H1 (cell line): ENCODE measurements at places on chromosomes 2 and 18. TPM values are rescaled to one million over a fixed set of nuclear protein-coding genes. Genes with fewer than 3 reads are reported as not detected.

GRCh38 chr2:239263669-239264491 is 136.9 kb downstream of the HDAC4 start:
- no peak for DNase-seq

DNA sequence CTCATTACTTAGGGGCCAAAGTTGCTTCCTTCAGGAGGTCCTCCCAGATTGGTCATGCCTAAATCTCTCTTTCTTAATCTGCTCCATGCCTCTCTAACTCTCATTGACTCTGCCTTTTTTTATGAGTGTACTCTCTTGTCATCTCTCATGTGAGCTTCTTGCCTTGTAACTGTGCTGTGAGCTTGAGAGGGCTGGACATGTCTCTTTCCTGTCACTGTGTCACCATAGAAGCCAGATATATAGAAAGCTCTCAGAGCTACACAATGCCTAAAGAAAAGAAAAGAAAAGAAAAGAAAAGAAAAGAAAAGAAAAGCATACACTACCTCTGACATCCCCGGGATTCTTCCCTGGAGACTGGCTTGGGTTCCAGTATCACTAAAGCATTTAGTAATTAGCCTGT is 161.5 kb upstream of the SKOR2 start:
- no peak for DNase-seq

GRCh38 chr18:75221897-75222296 is 11.3 kb downstream of the TSHZ1 start:
- DNase-seq: no peak

Gene KIAA2012
- total RNA-seq: not detected in 2 replicates

GRCh38 chr2:240822280-240822847 is 2.3 kb upstream of the KIF1A start:
- no peak for DNase-seq

DNA sequence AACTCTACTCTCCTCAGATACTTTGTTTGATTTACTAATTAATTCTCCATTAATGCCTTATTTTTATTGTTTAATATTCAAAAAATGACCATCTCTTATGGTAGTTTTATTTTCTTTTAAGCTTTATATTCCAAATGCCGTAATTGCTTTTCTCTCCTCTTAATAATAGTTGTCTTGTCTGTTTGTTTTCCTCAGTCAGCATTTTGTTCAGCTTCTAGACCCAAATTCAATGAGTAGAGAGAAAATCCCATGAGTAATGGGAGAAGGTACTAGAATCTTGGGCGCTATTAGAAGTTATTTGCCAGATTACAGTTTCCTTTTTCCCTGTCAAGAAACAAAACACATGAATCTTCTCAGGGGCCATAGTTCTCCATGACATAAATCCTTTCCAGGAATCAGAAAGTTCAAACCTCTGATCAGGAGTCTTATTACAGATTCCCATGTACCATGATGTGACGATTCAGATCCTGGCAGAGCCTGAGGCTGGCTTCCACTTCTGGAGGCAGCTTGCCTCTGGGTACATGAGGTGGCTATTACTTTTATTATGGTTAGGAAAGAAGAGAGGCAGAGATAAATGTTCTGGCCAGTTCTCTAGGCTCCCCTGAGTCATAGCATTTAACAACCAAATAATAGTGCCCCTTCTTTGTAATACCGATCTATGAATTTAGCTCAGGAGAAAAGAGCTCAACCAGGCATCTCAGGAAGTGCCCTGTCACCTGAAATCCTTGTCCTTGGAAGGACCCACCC is 485.1 kb upstream of the SETBP1 start:
- no peak for DNase-seq

DNA sequence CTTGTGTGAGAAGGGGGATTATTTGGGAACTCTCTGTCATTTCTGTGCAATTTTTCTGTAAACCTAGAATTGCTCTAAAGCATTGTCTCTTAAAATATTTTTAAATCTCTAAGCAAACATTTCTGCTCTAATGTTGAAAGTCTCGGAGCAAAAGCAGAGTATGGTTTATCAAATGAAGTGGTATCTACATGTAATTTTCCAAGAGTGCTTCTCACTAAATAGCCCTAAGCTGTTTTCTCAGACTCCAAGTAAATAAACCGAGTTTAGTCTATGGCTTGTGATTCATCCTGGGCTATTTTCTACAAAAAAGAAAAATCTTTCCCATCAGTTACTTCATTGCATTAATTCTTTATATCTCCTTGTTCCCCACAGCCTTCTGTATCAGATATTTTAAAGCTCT is 90.8 kb downstream of the METTL4 start:
- no peak for DNase-seq

DNA sequence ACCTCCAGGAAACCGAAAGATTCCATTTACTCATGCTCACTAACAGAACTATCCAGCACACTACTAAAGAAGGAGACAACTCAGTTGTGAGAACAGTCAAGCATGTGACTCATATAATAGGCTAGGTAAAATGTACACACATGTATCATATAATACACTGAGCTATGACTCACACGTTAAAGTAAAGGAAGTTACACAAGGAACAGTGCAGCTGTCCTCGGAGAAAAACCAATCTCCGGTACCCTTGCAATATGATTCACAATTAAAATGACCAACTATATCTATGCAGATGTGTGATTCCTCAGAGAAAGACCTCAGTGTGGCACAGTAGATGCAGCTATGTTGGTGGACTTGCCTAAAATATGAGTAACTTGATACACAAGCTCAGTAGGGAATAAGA is 76.5 kb downstream of the STRN start:
- no peak for DNase-seq

Gene UGT1A9
- not detected in 2 replicates for total RNA-seq

Gene ZNF532
- total RNA-seq: 240 and 241 TPM in 2 replicates

Gene RNF144A
- 15.0 and 15.1 TPM in 2 replicates for total RNA-seq

GRCh38 chr2:68435615-68436014 is 31.5 kb downstream of the FBXO48 start:
- DNase-seq: no peak

DNA sequence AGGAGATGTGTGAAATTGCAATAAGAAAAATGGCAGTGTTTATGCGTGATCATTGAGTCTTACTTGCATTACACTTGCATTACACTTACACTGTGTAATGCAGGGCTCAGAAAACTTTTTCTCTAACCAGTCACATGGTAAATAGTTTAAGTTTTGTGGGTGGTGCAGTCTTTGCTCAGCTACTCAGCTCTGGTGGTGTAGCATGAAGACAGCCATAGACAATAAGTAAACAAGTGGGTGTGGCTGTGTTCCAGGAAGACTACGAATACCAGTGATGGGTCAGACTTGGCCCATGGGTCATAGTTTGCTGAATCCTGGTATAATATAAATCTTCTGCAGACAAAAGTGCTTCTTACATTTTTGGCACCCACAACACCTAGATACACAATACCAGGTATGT is 115.6 kb upstream of the CYP1B1 start:
- DNase-seq: no peak

DNA sequence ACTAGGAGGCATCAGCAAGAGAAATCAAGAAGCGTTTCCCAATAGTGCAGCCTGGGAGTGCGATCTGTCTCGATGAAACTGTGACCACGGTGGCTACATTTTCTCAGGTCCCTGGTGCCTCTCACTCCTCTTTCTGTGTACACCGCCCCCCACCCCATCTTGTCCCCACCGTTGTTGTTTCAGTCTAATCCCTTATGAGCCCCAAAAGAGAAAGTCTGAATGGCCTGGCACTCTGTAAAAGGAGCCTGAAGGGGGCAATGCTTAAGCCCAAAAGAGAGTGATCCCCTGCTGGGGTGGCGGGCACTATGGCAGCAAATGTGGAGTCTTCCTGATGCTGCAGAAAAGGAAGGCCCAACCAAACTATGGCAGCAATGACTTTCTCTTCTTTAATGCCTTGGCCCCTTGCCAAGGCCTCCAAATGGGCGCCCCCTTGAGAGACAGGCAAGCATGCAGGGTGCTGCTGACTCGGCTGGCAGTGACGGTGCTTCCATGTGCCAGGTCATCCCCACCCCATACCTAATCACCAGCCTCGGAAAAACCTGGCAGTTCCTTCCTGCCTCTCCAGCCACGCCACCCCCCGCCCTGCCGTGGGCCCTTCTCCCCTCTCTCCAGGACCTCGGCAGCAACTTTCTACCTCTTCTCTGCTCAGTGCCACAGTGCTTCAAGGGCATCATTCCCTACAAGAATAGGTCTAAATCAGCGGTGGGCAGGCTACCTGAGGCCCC is 123.0 kb downstream of the CYP26B1 start:
- no peak for DNase-seq

DNA sequence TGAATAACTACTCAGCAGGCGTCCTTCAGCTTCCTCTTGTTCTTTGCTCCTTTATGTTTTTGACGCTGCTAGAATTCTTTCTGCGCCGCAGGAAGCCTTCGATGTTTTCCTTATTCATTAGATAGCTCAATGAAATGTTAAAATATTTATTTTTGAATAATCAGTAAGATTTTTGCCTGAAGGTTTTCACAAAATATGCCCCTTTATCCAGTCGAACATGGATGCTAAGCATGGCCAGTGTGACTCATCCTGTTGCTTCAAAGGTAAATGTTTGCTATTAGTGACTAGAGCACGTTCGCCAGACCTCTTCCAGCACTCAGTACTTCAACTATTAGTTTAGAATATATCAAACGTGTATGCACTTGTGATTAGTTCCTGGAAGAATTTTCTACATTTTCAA is 7.6 kb upstream of the MEIS1 start:
- DNase-seq: no peak

- no peak for DNase-seq
Measured at GRCh38 chr2:1051075-1051474, 100.4 kb downstream of the SNTG2 start.

- DNase-seq: no peak
Measured at GRCh38 chr2:197079832-197080555, 153.5 kb upstream of the PGAP1 start.

Gene ERBB4
- total RNA-seq: 0.34 and 0.69 TPM in 2 replicates

Gene PROKR1
- total RNA-seq: 3.9 and 4.0 TPM in 2 replicates

DNA sequence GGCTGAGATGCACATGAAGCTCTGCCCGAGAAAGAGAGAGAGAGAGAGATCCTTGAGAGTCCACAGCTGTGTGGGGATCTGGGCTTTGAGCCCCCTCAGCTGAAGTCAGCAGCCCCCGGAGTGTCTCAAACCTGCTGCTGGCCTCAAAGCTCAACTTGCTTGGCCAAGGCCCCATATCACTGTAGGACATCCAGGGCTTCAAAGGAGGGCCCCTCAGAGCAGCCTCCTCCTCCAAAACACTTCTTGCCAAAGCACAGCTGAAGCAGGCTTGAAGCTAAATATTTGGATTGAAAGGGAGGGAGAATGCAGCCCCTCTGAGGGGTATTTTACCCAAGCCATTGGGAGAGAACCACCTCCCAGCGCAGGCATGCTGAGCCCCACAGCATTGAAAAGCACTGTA is 357.6 kb downstream of the OSR1 start:
- no peak for DNase-seq

Gene TUBA4B
- total RNA-seq: 0.24 TPM in 1 of 2 replicates, not detected in the other

DNA sequence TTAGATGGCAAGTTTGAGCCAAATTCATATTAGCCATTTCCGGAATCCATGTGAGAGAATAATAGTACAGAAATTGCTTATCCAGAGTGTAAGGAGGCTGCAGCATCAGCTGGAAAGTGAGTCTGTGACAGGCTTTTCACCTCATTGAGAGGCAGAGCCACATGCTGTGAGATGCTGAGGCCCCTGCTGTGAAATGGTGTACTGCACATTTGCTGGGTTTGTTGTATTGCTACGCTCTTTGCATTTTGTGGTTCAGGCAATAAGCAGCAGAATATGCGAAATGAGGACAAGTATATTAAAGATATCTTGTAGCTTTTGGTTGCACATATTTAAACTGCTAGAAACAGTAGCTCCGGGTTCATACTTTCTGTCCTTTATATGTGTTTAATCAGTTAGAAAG is 37.0 kb downstream of the NABP1 start:
- DNase-seq: no peak
